HuH-7.5 (cell line): ENCODE measurements at places on chromosomes 12 and 14.

GRCh38 chr12:110073049-110073831 is 24.9 kb upstream of the C12orf76 start:
- no peak for DNase-seq

- DNase-seq = no peak
These were observed 179.2 kb upstream of the DCN start for GRCh38 chr12:91361864-91362263.

GRCh38 chr12:96493106-96493505 is 3.7 kb downstream of the CFAP54 start:
- no peak for DNase-seq

DNA sequence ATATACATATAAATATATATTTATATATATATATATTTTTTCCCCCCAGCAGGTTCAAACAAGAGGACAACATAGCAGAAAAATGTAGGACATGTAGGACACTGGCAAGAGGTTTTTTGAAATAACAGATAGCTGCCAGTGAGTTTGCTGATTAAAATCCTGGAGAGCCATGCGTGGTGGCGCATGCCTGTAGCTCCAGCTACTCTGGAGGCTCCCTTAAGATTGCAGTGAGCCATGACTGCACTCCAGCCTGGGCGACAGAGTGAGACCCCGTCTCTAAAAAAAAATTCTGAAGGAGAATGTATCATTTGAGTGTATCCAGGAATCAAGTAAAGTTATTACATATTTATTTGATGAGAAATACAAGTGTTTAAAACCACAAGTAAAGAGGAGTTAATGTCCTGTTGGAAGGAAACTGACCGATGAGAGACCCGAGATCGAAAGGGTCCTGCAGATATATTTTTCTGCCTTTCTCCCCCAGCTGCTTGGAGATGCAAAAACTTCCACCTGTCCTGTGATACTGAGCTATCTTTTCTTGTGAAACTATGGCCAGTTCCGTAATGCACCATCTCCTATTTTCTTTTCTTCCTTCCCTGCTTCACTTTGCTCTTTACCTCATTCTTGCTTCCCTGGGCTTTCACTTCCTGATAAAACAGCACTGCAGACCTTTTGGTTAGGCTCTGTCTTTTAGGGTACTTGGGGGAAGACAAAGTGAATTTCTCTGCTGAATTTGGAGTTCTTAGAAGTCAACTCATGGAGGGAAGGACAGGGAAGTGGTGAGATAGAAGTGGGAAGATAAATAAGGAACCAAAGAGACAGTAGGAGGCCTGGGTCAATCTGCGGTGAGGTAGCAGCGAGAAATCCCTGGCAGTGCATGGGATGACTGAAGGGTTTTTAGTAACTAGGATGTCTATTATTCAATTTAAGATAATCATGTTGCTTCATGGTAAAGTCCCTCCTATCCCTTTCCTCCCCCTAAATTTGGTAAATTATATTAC is 41.2 kb upstream of the SLC2A13 start:
- no peak for DNase-seq

DNA sequence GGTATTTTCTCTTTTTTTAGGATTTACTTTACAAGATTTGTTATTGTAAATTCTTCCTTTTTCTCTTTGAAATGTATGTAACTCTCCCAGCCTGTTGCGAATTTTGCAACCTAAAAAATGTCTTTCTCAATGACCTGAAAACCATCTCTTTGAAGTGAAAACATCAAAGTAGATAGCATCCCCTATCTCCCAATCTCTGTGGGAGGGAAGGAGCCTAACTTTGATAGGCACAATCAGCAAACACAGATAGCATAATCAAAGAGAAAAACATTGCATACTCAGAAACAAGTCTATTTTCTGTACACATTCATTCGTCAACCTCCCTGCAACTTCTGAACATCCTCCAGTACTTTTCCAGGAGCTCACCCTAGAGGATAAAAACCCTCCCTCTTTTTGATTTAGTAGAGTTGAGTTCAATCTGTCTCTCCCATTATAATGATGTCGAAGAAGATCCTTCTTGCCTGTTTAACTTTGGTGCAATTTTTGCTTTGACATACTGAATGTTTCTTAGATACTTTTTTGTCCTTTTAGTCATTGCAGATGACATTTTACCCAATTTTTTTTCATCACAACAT is 849.2 kb upstream of the LRFN5 start:
- DNase-seq = no peak

- DNase-seq = no peak
These were observed 2.4 kb upstream of the CRIP1 start for GRCh38 chr14:105484069-105484996.
